Left ventricle myocardium inferior (tissue), 1 donor: ENCODE measurements at places on chromosomes 2 and 18. TPM values are rescaled to one million over a fixed set of nuclear protein-coding genes. Genes with fewer than 3 reads are reported as not detected.

Gene PLCD4
- total RNA-seq: 0.99 TPM

Gene POTEC
- total RNA-seq: not detected

Gene PLGLB2
- total RNA-seq: 1.3 TPM

Gene HOXD13
- not detected for total RNA-seq

Gene SCN3A
- 0.99 TPM for total RNA-seq

Gene DAW1
- total RNA-seq: 0.19 TPM

Gene DSEL
- total RNA-seq: 1.6 TPM

Gene SH3RF3
- 7.9 TPM for total RNA-seq

Gene ASPRV1
- 0.63 TPM for total RNA-seq

Gene DSG1
- 1.3 TPM for total RNA-seq
